ENCODE measurements at places on chromosomes 3 and 15.

- DNase-seq = no peak
Measured at GRCh38 chr3:192514754-192515663, 212.3 kb downstream of the FGF12 start.

DNA sequence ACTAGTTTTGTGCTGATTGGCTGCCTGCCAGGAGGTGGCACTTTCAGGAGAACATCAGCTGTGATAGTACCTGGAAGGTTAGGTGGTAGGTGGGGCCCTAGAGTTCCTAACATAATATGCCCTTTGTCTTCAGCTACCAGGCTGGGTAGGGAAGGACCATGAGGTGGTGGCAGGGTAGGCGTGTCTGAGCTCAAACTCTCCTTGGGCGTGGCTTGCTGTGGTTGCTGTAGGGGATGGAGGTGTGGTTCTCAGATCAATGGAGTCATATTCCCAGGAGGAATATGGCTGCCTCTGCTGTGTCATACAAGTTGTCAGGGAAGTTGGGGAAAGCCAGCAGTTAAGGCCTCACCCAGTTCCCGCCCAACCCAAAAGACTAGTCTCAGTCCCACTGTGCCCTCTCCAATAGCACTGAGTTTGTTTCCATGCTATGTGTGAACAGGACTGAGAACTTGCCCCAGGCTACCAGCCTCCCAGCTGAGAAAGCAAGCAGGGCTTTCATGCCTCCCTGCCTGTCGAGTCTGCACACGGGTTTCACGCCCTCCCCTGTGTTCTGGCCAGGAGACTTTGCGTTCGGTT is 107.7 kb downstream of the CHCHD4 start:
- no peak for DNase-seq

DNA sequence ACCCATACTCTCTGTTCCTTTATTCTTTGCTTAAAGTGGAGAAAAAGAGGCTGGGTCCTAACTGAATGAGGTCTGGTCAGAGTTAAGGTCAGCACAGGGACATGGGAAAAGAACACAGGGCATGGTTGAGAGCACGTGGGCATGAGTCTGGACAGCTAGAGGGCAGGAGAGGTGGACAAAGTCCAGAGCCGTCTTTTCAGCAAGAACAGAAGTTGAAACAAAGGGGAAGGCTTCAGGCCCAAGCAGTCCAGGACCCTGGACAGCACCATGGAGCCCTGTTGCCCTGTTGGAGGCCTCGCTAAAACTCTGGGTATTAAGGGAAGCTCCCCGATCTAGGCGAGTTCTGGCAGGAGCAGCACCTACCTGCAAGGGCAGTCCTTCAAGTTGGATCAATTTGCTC is 50.7 kb downstream of the XYLB start:
- DNase-seq = no peak

DNA sequence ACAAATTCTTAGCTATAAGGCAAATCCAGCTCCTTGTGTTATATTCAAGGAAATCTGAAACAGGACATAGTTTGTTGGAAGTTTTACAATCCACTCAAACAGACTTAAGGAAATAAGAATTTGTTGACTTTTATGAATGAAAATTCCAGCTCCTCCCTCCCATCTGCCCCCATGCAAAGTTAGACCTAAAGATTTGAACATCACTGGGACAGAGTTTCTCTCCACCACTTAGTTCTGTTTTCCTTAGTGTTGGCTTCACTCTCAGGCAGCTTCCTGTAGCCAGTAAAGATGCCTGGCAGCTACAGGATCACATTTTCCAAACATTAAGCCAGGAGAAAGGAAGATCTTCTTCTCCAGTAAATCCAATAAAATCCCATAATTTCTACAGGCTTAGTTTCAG is 265.0 kb downstream of the TAFA4 start:
- no peak for DNase-seq

GRCh38 chr15:61084944-61085367 is 144.1 kb downstream of the RORA start:
- peak; percentile 31 for DNase-seq

- DNase-seq = no peak
Measured at GRCh38 chr3:148974726-148975125, 16.6 kb upstream of the GYG1 start.

GRCh38 chr3:174220775-174221554 is 638.2 kb upstream of the NAALADL2 start:
- no peak for DNase-seq

GRCh38 chr3:100053951-100054620 is 60.2 kb downstream of the FILIP1L start:
- no peak for DNase-seq

- DNase-seq = no peak
Measured at GRCh38 chr3:116849261-116849688, 139.7 kb downstream of the TUSC7 start.

DNA sequence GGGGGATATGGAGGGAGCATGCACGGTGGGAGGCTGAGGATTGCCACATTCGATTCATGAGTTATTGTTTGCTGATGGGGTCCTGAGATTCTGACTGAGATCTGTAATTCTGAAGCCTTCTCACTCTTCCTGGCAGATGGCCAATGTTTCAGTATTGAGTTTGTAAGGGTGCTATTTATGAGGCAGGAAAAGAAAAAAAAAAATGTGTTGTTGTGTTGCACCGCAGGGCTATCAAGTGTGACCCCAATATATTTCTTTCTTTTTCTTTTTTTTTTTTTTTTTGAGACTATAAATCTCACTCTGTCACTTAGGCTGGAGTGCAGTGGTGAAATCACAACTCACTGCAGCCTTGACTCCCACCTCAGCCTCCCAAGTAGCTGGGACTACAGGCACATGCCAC is 3.2 kb upstream of the SENP2 start:
- peak; percentile 68 for DNase-seq

GRCh38 chr3:152745646-152746045 is 89.3 kb upstream of the P2RY1 start:
- no peak for DNase-seq

DNA sequence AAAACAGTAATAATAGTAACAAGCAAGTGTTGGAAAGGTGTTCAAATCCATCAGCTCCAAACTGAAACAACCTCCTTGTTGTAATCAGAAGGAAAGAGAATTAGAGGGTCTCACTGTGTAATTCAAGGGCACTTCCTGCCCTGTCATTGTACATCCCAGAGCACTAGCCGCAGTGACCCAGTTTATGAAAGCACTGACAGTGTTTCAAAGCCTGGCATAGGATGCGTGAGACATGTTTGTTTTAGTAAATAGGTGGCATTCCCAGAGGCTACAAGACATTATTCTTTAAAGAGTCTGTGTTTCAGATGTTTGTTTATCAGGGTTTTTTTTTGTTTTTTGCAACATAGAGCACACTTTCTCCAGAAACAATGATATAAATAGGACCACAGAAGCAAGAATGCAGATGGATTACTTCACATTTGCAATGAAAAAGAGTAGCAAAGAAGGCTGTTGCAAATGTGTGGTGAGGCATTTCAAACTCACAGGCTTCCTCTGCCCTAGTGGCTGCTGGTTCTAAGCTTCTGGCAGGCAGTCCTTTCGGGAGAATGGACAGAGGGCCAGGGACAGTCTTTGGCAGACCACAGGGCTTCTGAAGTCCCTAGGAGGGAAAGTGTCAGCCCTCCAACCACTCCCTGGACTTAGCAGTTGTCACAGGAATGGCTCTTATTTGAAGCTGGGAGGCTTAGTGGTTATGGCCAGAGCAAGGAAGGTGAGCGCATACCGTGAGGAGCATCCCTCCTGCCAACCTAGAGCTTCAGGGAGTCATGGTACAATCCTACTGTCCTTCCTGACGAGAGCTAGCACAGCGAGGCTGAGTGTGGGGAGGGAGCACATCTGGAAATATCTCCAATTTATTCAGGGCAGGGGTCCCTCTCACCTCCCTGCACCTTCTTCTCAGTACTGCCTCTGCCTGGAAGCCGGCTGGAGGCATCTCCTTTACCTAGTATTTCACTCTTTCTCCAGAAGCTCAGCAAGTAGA is 31.4 kb upstream of the TIPARP start:
- no peak for DNase-seq

DNA sequence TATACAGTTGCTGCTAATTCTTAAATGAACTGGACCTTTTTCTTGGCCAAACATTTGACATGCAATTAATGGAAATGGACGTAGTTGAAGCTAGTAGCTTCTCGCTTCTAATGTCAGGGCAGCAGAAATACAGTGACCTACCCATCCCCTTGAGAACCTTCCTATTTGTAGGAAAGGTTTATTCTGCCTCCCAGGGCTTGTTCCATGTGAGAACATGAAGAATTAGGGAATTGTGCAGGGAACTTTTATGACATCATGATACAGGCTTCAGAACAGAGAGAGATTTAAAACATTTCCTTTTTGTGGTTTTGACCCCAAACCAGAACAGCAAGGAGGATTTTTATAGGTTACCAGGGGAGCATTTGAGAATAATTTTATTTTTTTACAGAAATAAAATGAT is 406.6 kb upstream of the PPP2R3A start:
- DNase-seq = no peak

- DNase-seq = no peak
Measured at GRCh38 chr15:47568030-47568429, 149.3 kb upstream of the SEMA6D start.

DNA sequence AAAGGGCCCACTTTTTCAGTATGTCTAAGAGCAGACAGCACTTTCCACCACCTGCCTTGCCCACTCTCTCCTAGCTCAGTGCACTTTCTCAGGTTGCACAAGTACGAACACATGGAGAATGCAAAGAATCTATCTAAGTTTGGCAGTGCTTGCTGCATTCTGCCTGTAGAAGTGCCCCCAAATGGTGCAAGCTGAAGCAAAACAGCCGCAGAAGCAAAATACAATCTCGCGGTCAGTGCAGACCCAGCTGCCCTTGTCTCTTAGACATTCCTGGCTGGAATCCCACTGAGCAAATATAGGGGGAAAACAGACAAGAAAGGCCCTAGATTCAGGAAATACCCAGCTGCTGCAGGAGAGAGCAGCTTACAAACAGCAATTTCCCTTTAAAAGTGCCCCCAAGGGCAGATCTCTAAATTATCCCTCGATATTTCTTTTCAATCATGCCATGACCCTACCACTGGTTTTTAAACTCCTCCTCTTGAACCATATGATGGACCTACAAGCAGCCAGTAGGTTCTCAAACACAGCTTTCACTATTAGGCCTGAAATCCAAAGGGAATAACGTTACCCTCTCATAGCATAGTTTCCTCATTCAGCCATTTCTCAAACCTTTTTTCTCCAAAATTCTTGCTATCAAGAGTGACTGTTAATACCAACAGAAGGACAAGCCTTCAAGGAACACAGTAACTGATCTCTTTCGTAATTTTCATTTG is 67.0 kb downstream of the TNIK start:
- DNase-seq = no peak

GRCh38 chr3:55362210-55362960 is 124.7 kb downstream of the WNT5A start:
- DNase-seq = no peak

DNA sequence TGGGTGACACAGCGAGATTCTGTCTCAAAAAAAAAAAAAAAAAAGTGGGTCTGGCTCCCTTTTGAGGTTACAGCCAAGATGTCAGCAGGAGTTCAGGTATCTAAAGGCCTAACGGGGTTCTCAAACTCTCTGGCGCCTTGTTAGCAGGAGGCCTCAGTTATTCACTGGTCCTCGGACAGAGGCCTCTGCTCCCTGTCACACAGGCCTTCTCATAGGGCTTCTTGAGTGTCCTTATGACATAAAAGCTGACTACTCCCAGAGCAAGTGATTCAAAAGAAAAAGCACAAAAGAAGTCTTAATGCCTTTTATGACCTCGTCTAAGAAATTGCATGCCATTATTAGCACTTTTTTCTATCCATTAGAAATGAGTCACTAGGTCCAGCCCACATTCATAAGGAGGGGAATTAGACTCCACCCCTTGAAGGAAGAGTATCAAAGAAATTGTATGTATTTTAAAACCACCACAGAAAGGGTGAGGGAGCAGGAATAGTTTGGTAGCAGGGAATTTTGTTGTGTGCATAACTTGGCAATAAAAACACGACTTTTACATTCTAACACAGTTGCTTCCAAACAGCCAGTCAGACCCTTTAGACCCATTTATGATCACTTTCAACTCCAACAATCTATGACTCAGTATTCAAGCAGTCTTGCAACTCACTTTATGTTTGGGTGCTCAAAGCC is 90.3 kb downstream of the MEX3B start:
- no peak for DNase-seq

GRCh38 chr15:91926908-91927270 is 73.4 kb downstream of the SLCO3A1 start:
- DNase-seq = no peak

GRCh38 chr3:54593653-54594052 is 334.2 kb downstream of the LRTM1 start:
- no peak for DNase-seq

- DNase-seq = no peak
Measured at GRCh38 chr3:50122071-50122470, 33.1 kb upstream of the SEMA3F start.

DNA sequence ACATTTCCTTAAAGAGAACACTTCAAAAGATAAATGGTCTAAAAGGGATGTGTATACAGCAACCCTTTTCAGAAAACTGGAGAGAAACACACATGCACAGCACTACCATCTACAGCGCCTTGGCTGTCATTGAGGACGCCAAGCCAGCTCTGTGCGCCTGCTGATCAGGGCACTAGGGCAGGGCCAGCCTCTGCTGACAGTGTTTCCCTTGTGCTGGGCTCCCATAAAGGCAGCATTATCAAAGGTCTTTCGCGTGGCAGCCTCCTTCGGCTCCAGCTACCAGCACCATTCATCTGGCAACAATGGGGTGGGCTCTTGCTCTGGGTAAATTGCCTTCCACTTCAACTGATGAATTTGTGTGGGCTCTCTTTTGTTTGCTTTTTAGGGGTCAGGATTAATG is 53.4 kb downstream of the LDHAL6B start:
- DNase-seq = no peak

DNA sequence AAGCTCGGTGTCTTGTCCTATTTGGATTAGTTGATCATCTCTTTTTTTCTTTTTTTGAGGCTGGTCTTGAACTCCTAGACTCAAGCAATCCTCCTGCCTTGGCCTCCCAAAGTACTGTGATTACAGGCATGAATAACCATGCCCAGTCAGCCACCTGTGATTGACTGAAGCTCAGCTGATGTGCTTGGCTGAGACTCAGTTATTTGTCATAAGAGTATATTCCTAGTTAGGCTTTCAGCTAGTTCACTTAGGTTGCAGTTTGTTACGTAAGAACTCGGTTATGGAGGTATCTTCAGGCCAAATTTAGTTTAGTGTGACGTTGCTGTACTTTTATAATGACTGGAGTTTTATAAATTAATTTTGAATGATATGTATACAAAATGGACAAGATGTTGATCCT is 365.0 kb downstream of the SV2B start:
- DNase-seq = no peak

DNA sequence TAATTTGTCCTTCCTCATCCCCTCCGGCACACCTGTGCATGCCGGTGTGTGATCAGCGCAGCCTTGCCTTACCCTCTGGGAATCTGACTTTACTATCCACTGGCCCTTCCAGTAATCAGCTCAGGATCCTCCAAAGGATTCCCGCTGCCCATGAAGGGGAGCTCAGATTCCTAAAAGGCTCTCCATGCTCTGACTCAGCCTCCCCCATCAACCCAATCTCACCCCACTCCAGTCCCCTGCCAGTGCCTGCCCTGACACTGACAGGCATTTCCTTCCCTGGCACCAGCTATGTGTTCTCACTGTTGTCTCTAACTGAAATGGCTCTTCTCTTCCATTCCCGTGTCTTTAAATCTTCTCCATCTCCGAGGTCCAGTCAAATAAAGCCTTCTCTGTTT is 7.3 kb upstream of the BCL2A1 start:
- no peak for DNase-seq

- no peak for DNase-seq
Measured at GRCh38 chr3:20236603-20237002, 50.6 kb upstream of the SGO1 start.

- peak; percentile 60 for DNase-seq
Measured at GRCh38 chr3:56970461-56970879, 90.0 kb upstream of the SPATA12 start.
